ENCODE measurements at places on chromosomes 1 and 21.

- DNase-seq, result no peak
Observed at GRCh38 chr1:31600641-31601040, 16.8 kb upstream of the HCRTR1 start.

DNA sequence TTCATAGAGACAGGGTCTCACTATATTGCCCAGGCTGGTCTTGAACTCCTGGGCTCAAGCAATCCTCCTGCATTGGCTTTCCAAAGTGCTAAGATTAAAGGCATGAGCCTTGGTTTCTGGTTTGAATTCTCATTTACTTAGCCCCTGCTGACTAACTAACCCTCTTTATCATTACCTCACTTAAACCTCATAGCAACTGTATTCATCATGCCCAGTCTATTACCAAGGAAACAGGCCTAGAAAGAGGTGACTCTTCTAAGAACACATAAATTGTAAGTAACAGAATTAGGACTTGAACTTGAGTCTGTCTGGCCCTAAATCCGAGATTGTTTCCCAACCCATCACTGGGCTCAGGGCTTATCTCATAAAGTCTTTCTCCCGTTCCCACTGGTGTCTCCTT, 44.2 kb downstream of the TMEM53 start:
- no peak for DNase-seq

GRCh38 chr21:22278366-22278765, 1280.2 kb downstream of the NCAM2 start:
- no peak for DNase-seq

DNA sequence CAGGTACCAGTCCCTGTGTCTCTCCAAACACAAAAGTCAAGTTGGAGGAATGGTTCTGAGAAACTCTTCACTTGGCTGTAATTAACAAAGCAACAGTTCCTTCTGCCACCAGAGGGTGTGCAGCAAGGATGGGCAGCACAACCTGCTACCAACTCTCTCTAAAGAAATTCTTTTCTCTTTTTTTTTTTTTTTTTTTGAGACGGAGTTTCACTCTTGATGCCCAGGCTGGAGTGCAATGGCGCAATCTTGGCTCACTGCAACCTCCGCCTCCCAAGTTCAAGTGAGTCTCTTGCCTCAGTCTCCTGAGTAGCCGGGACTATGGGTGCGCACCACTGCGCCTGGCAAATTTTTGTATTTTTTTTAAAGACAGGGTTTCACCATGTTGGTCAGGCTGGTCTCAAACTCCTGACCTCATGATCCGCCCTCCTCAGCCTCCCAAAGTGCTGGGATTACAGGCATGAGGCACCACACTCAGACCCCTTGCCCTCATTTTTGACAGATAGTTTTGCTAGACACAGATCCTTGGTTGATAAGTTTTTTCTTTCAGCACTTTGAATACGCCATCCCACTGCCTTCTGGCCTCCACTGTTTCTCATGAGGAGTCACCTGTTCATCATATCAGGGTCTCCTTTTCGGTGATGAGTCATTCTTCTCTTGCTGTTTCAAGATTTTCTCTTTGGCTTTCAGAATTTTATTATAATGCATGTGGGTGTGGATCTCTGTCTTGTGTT, 12.1 kb upstream of the DEGS1 start:
- DNase-seq, result no peak

DNA sequence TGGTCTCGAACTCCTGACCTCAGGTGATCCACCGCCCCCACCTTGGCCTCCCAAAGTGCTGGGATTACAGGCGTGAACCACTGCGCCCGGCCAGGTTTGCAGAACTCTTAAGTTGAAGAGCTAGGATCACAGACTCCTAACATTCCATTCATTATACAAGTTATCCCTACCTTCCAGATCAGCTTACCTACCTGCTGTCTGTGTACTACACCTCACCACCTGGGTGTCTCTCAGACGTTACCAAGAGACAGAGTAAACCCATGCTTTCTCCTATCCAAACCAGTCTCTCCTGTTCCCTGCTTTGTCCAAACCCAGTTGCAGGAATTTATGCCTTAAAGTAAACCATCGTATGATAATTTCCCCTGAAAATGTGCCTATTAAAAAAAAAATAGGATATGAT, 123.0 kb upstream of the L1TD1 start:
- no peak for DNase-seq

DNA sequence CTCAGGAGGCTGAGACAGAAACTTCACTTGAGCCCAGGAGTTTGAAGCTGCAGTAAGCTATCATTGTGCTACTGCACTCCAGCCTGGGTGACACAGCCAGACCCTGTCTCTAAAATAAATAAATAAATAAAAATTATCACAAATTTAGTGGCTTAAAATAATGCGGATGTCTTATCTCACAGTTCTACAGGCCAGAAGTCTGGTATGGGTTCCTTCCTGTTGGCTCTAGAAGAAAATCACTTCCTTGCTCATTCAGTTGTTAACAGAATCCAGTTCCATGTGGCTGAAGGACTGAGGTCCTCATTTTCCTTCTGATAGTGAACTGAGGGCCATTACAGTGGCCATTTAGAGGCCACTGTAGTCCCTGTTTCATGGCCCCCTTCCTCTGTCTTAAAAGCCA, 94.6 kb upstream of the S1PR1 start:
- DNase-seq, result no peak

DNA sequence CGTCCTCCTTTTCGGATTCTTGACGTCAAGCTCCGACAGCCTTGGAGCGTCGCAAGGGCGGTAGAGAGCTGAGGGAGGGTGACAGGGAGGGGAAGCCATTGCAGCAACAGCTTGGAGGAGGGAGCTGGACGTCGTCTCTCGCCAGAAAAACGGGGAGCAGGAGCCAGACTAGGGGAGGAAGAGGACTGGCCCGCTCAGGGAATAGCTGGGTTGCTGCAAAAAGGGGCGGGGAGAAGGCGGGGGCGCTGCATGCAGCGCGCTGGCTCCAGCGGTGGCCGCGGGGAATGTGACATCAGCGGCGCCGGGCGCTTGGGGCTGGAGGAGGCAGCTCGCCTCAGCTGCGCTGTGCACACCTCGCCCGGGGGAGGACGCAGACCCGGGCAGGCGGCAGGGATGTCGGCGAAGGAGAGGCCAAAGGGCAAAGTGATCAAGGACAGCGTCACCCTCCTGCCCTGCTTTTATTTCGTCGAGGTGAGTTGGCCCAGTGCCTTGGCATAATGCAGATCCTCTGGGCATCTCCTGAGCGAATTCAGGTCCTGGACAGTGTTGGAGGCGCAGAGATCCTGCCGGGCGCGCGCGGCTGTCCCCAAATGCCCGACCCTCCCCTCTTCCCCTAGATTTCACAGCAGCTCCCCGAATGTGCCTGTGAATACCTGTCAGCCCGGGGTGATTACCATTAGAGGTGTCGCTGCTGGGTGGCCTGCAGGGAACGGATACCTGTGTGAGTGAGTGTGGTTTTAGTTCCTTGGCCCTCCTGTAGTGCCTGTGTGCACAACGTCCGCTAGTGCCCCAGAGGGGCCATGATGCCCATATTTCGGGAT, at the start of gene PLPPR4:
Gene PLPPR4 (plus strand): TSS at position 292 of the 821 bp plus-strand sequence. CDS start 102 bp downstream, at position 394.
- DNase-seq, result no peak

- DNase-seq, result no peak
Observed at GRCh38 chr1:234882898-234883297, 245.7 kb downstream of the TOMM20 start.

DNA sequence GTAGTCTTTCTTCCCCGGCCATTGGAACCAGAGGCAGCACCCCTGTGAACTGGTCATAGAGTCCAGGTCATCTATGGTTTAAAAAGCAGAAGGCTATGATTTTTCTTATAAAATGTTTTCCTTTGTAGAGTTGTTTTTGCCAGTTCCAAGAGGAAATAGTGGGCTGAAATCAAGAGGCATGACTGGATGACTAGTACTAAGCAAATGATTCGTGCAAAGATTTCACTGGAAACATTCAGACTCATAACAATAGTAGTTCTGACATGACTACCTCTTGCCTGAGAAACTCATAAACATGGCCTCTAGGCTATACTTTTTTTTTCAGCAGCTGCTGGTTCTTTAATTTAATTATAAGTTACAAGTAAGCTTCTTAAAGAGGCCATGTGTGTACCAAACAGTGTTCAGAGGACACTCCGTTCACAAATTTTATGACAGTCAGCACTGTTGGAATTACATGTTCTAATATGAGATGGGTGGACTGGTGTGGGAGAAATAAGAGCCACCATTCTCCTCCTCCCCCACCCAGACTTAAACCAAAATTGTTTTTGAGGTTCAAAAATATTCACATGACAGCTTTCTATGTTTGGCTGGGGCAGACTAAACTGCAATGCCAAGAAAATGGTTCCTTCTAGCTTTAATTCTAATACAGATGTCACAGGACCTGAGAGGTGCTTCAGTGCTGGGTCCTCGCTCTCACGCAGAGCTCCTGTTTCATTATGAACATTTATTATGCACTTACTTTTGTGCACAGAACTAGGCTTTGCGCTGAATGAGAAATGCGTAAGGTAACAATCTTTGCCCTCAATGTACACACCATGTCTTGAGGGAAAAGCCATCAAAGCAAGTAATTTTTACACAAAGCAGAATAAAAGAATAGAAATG, 147.5 kb downstream of the ZC3H11B start:
- no peak for DNase-seq

DNA sequence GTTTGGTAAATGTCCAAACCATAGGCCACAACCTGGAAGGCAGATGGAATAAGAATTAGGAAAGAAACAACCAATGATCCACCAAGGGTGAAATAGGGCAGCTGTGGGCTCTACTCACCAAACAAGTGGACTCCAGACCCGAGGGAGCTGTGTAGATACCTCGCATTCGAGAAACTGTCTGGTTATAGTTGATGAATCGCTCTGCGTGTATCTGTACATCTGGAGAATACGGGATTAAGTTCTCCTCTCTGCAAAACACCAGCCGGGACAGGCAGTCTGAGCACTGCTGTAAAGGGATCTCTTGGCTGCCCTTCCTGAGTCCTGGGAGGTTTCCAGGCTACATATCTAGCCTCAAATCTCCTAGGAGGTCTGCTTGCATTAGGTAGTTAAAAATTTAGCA, 9.4 kb upstream of the UBR4 start:
- no peak for DNase-seq

DNA sequence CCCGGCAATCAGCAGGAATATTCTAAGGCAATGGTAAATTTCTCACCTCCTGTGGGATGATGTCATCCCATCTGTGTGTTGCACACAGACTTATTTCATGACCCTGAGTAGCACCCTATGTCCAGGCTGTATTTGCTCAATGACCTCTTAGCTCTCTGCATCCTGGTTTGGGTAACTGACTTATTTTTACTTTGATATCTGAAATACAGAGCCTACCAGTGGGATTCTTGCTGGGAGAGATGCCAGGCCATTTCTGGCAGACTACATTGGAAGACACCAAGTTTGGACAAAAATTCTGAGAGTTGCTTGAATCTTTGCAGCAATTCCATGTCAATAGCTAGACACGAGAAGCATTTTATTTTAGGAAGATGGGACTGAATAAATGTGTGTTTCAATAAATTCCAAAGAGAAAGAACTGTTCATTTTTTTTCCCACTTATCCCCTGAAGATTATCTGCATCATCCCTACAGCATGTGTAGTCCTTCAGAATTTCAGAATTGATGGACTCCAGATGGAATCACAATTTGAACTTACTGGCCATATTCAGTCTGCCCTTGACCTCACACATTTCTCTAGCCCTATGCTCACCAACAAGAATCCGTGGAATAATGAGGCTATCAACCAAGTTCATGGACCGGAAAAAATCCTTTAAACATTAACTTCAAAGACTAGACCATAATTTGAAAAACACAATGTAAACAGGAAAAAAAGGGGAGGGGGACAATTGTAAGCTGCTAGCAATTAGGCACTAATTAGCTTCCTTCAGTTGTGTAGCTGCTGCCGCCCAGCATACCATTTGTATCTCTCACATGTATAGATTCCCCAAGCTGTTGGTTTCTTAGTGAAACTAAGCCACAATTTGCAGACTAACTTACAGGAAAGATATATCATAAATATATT, 226.5 kb downstream of the HMCN1 start:
- no peak for DNase-seq

GRCh38 chr1:98969798-98970490, 34.7 kb downstream of the PLPPR5 start:
- no peak for DNase-seq

- DNase-seq, result no peak
Observed at GRCh38 chr1:207015791-207016190, 16.8 kb downstream of the C1orf116 start.

DNA sequence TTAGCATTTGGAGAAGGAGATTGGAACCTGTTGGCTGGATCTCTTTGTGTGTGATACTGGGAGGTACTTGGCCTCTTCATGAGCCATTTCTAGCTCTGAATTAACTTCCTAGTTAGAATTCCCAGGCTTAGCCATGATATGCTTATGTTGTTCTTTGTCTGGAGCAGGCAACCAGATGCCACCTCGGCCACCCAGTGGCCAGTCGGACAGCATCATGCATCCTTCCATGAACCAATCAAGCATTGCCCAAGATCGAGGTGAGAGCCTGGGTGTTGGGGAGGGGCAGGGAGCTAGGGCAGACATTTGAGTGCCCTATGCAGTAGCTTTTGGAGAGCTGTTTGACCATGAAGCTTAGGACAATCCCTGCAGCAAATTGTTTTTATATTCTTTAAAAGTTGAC, 26.5 kb upstream of the PIGV start:
- no peak for DNase-seq

- no peak for DNase-seq
Observed at GRCh38 chr21:29189353-29189752, 58.9 kb downstream of the MAP3K7CL start.

GRCh38 chr21:25901330-25901979, 166.7 kb downstream of the GABPA start:
- DNase-seq, result no peak

GRCh38 chr1:44019466-44019948, 11.8 kb downstream of the SLC6A9 start:
- DNase-seq, result no peak

DNA sequence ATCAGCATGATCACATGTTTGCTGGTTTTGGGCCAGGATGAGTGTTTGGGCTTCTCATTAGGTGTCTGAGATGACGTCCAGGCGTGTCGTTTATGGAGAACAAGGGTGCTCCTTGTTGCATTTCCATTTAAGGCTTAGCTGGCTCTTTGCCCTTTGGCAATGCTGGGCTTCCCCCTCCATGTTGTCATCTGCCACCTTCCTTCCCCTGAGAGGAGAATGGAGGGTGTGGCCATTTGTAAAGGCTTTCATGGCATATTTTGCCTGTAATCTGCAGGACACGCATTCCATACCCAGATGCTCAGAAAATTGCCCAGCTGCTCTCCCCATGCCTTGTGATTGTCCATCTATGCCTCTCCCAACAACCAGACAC, 27.7 kb downstream of the PKP1 start:
- DNase-seq, result no peak

DNA sequence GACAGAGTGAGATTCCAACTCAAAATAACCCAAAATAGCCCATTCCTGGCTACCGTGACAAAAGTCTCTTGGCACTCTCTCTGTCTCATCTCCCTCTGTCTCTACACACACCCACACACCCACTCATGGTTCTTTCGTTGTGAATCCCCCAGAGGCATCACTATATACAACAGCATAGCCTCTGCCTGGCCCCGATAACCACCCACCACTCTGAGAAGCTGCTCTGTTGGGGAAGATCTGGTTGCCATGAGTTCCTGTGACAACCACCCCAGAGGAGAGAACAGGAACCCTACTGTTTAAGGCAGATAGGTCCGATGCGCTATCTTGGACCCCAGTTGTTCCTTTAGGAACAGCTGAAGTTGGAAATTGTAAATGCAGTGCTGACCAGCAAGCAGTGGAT, 70.4 kb upstream of the LYST start:
- DNase-seq, result no peak

GRCh38 chr21:24693779-24694178, 913.5 kb downstream of the MRPL39 start:
- no peak for DNase-seq

Data from bone marrow (tissue), 2 donors.